CD4-positive, alpha-beta T cell treated with Interleukin-10 for 1 hour (primary cell): ENCODE measurements at places on chromosomes 12 and 14.

- peak; percentile 71 for DNase-seq
Measured at GRCh38 chr14:52272375-52272774, 4.9 kb downstream of the PTGDR start.

DNA sequence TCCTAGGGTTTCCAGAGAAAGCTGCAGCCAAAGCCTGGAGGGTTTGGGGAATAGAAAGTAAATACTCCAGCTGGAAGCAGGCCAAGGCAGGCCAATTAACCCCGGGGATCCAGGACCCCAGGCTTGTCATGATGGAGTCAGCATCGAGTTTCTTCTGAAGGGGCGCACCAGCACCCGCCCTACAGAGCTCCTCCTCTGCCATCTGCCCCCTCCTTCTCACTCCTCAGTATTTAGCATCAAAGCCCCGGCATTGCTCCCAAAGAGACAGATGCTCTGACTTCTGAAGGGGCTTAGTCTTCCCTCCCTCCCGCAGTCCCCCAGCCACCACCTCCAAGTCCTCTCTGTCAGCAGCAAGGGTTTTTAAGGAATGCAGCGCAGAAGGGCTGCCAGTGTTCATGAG lies 285.1 kb upstream of the NOS1 start:
- DNase-seq = no peak

GRCh38 chr12:388541-389141 lies 479 bp downstream of the KDM5A start:
- DNase-seq = peak; percentile 67

DNA sequence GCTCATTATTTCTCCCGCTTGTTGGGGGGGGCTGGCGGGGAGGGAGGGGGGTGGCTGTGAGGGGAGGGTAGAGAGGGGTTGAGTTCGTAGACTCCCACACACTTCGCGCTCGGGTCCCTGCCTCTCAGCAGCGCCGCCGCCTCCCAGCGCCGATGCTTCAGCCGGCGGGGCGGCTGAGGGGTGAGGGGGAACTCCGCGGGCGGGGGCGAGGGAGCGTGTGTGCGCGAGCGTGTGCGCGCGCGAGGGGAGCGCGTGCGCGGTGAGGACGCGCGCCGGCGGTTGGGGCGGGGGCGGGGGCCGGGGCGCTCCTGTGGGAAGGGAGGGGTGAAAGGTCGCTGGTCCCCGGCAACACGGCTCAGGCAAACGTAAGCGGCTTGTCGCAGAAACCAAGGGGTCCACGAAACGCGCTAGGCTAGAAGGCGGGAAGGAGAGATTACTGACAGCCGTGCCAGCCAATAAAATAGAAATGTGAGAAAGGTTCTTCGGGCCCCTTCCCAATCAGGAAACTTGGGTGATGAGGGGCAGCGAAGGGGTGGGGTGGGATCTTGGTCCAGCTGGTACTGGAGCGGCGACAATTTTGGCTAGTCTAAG lies 343 bp upstream of the NOVA1 start:
- no peak for DNase-seq

DNA sequence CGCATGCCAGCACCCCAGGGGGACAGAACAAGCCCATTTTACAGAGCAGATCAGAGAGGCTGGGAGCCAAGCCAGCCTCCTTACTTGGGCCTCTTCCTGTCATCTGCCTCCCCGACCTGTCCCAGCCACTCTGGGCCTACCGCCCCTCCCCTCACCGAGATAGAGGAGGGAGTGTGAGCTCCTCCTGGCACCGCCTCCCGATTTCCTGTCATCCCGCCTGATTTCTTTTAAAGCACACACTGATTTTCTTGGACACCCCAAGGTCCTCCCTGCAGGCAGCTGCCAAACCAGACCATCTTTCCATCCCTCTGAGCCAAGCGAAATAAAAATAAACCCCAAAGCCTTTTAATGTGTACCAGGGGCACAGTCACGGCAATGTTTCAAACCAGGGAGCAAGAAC lies 108.4 kb downstream of the RFLNA start:
- DNase-seq = no peak

DNA sequence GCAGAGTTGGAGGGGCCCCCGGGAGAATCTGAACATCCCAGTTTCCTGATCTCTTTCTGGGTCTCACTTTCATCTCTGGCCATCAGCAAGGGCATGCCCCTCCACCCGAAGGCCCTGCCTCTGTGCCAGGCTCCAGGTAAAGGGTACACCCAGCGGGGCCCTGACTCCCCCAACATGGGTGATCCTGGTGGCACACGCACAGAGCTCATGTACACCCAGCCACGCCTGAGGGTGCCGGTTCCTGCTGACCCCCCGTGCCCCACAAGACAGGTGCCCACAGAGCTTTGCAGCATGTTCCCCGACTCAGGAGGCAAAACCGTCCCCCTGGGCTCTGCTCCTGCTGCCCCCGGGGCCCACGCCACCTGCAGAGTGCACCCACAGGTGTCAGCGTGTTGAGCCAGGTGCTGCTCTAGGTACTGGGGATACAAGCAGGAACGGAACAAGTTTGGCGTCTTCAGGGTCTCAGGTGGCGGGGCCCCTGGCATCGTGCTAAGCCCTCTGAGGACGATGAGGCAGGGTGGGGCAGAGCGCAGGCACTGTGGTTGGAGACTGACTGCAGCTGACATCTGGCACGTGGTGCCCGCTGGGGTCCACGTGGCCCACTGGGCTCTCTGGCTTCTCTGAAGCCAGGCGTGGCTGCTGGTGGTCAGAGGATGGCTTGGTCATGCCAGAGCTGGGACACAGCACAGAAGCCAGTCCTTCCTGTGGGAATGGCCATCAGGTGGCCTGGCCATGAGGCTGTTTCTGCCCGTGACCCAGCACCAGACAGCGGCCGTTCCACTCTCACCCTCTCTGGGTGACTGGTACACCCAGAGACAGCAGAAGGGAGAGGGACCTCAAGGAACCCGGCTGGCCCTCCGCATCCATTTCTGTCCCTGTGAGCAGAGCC lies 13.8 kb downstream of the BAG5 start:
- DNase-seq = no peak

DNA sequence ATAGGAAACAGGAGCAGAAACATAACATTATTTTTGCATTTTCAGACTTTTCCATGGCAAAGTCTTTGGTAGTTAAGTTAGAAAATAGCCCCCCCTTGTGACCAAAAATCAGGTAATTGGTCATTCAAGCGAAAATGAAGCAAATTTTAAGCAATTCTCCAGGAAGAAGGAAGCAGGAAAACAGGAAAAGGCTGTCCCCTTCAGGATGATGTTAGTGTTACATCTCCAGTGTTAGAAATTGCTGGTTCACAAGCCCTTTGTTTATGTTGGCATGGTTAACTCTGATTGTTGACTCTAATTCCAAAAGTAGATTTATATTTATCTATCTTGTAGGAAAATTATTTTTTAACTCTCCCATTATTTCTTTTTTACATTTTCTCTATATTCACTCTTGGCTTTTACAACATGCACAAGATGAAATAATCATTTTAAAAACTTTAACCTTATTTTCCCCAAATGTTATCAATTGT lies 18.8 kb upstream of the GAS2L3 start:
- peak; percentile 29 for DNase-seq

GRCh38 chr14:101716956-101717662 lies 44.4 kb upstream of the PPP2R5C start:
- DNase-seq = no peak
